ENCODE measurements at places on chromosomes 5 and 9. TPM values are rescaled to one million over a fixed set of nuclear protein-coding genes. Genes with fewer than 3 reads are reported as not detected.

Gene MED27
- total RNA-seq: 32.4 TPM

Gene ZFP2
- not detected for total RNA-seq

Gene NR5A1
- 0.15 TPM for total RNA-seq

Gene OTP
- 0.05 TPM for total RNA-seq
